ENCODE measurements at places on chromosomes 5 and 9.

GRCh38 chr5:170353011-170353761, 36.0 kb downstream of the KCNMB1 start:
- DNase-seq = no peak

GRCh38 chr9:133171161-133171961, 7.6 kb upstream of the GBGT1 start:
- DNase-seq = no peak

DNA sequence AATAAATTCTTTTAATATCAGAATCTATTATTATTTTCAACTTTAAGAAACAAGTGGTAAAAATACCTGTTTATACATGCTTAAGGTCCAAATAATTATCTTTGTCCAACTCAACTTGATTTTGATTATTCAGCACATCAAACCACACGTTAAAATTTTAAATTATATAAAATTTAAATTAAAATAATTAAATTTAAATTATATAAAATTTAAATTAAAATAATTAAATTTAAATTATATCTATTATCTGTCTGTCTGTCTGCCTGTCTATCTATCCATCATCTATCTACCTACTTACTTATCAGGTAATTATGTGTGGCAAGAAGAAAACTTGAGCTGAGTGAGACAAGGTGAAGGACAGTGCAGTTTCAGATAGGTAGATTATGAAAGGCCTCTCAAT, 605.3 kb upstream of the RIOK2 start:
- no peak for DNase-seq

DNA sequence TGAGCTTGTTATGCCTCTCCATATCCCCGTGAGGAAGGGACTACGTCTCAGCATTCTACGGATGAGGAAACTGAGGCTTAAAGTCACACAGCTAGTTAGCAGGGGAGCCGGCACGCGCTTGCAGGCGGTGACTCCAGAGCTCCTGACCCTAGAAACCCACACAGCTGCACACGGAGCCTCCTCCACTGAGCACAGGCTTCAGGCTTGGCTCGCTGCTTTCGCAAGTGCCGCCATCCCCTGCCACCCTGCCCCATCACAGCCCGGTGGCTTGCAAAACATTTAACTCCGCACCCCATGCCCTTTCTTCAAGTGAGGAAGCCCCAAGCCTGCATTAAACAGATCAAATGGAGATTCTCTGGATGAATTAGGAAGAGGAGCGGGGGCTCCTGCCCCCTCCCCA, 138.3 kb downstream of the HSD17B3 start:
- DNase-seq = no peak

- no peak for DNase-seq
Measured at GRCh38 chr9:2127486-2127885, 112.3 kb downstream of the SMARCA2 start.

- DNase-seq = no peak
Measured at GRCh38 chr9:131034268-131034667, 25.3 kb downstream of the LAMC3 start.

- no peak for DNase-seq
Measured at GRCh38 chr5:58706736-58707135, 123.9 kb downstream of the RAB3C start.

GRCh38 chr9:14752271-14752670, 29.7 kb upstream of the CER1 start:
- DNase-seq = peak; percentile 3

- DNase-seq = no peak
Measured at GRCh38 chr5:56377573-56377972, 144.4 kb upstream of the ANKRD55 start.

DNA sequence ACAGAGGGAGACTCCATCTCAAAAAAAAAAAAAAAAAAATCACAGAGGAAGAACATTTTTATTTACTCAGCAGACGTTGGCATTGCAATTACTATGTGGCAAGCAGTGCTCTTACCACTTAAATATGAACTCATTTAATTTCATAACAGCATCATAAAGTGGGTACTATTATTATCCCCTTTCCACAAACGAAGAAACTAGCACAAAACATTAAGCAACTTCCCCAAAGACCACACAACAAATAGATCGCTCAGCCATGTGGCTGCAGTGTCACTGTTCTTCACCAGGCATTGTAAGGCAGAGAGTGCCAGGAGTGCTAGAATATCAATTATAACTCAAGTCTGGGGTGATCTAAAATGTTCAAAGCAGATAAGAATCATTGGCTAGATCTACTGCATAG, 69.8 kb upstream of the PLPP6 start:
- no peak for DNase-seq
